ENCODE measurements at places on chromosomes 1 and 21. TPM values are rescaled to one million over a fixed set of nuclear protein-coding genes. Genes with fewer than 3 reads are reported as not detected.

Gene LCE2A
- not detected for total RNA-seq

Gene CXADR
- total RNA-seq: 119 TPM

DNA sequence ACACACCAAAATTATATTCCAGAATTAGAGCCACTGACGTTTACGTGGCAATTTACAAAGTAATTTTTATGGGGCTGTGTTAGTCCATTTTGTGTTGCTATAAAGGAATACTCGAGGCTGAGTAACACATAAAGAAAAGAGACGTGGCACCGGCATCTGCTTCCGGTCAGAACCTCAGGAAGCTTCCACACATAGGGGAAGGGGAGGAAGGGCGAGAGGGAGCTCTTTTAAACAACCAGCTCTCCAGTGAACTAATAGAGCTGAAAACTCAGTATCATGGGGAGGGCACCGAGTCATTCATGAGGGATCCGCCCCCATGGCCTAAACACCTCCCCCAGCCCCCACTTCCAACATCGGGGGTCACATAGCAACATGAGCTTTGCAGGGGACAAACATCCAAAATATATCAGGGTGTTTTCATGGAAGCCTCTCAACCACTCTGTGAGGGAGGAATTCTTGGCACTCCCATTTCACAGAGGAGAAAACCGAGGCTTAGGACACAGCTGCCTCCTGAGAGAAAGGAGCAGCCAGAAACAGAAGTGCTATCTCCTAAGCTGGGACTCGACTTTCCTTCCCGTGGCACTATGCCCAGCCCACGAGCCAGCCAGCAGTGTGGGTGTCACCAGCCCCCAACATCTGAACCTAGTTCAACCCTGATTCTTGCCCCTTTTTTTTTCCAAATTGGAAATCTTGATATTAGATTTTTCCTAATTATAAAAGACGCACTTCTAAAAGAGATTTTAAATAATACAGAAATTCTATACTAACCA lies 29.2 kb downstream of the MIS18A start:
- DNase-seq: no peak

DNA sequence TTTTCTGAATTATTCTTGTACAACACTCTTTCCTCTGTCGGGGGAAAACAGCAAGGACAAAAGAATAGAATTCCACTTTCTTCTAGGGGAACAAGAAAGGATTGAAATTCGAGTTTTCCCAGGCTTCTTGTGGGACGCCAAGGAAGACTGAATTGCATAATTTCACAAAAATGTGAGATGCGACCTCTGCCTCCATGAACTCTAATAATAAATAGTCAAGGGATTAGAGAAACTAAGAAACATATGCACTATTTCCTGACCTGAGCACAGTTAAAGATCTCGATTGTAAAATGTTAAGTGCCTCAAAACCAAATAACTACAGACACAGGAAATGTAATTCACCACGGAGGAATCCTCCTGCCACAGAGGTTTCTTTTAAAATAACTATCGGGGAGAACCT lies 117.3 kb upstream of the MARK1 start:
- no peak for DNase-seq

Gene GBP6
- total RNA-seq: not detected

Gene FAM78B
- total RNA-seq: 2.7 TPM

DNA sequence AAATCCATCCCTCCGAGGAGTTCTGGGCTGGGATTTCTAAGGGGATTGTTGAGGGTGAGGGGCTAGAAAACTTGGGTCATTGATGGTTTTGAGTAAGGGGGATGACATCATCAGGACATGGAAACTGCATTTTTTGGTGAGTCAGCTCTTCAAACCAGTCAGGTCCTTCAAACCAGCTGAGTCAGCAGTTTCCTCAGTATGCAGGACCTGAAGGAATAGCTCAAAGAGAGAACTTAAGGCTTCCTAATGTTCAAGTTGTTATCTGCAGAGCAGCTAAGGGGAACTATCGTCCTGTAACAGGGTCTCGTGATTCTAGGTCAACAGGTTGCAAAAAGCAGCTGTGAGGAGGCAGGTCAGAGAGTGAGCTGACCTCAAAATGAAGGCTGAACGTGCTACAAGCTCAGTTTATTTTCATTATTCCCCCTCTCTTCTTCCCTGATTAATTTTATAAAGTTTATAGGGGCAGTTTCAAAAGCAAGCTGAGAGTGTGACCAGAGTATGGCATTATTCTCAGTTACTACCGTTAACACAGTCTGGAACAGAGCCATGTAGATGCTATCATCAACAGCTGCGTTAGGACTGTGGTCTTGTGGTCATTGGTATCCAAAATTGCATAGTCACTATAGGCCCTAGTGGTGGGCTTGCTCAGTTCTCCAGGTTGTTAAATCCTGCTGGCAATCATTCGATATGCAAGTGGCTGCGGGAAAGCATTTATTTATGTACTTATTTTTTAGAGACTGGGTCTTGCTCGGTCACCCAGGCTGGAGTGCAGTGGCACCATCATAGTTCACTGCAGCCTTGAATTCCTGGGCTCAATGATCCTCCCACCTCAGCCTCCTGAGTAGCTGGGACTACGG lies 10.7 kb upstream of the SDC3 start:
- DNase-seq: no peak

Measured in WTC11 (cell line).